ENCODE measurements at places on chromosomes 11 and 22.

DNA sequence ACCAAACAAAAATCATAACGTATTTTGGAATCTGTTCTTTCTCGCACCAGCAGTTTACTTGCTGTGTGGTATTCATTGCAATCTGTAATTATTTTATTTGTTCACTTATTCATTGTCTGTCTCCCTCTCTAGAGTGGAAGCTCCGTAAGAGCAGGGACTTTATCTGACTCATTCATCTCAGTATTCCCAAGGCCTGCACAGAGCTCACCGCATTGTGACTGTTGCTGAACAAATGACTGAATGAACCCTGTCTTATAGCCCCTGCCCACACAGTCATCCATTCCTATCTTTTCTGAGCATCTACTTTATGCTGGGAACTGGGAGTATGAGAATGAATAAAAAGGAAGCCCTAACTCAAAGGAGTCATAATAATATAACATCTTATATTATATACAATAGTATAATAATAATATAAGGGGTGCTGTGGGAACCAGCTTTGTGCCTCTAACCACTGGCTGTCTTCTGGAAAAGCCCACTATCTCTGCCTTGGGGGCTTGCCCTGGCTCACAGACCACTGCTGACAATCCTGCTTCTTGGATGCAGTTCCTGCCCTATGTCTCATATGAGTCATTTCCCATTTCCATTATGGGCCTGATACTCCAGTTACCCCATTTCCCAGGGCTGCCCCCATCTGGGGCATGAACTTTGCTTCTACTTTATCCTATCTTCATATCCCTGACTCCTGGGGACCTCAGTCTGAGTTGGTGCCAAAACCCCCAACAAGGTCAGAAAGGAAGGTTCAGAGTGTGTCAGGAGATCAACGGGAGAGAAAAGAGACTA, 11.0 kb downstream of the XRRA1 start:
- DNase-seq = no peak

GRCh38 chr11:10762913-10763421, 11.9 kb downstream of the CTR9 start:
- DNase-seq = no peak

DNA sequence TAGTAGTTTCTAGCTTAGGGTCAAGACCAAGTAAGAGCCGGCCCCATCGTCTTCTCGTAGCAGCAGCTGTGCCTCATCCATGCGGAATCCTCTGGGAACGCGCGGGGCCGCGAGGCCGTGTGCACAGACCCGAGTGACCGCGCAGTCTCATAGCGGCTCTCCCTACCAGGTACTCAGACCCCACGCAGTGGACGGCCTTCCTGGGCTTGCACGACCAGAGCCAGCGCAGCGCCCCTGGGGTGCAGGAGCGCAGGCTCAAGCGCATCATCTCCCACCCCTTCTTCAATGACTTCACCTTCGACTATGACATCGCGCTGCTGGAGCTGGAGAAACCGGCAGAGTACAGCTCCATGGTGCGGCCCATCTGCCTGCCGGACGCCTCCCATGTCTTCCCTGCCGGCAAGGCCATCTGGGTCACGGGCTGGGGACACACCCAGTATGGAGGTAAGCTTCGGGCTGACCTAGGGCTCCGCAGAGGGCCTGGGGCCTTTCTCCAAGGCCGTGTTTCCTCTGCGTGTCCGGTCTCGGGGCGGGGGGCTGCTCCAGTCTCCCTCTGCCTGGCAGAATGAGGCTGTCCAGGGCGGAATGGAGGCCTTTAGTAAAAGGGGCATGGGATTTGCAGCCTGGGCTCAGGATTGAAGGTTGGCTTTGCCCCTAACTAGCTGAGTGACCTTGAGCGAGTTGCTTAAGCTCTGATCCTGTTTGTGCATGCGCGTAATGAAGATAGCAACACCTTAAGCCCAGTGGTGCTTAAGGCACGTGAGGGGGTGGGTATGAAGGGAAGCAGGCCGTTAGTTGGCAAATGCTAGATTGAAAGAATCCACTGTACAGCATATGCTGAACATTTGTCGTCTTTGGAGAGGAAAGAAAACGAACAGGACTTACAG, 48.9 kb downstream of the ST14 start:
- DNase-seq = no peak

GRCh38 chr11:76234416-76235232, 28.3 kb upstream of the WNT11 start:
- peak; percentile 52 for DNase-seq

DNA sequence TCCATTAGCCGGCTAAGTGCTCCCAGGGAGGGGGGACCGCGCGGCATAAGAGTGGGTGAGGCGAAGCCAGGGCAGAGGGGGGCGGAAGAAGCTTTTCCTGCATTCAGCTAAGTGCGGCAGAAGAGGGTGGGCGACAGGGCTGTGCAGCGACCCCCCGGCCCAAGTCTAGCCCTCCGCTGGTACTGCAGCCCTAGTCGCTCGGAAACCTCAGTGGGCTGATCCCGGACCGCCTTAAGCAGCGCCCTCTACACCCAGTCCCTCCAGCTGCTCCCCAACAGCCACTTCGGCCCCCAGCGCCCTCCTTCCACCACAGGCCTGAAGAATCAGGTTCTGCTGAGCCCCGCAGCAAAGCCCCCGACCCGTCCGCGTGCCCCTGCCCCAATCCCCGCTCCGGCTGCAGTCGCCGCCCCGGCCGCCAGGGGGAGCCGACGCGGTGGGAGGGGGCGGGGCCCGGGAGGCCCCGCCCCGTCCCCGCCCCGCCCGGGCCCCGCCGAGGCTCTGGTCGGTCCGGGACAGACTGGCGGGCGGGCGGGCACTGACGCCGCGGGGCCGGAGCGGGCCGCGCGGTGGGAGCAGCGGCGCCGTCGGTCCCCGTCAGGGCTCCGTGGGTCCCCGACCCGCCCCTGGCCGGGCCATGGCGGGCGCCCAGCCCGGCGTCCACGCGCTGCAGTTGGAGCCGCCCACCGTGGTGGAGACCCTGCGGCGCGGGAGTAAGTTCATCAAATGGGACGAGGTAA, at the start of gene PLCB3:
PLCB3 (plus strand) TSS at position 515 of the 737 bp plus-strand sequence; CDS start at position 635, 120 bp downstream.
- DNase-seq = peak; percentile 74

DNA sequence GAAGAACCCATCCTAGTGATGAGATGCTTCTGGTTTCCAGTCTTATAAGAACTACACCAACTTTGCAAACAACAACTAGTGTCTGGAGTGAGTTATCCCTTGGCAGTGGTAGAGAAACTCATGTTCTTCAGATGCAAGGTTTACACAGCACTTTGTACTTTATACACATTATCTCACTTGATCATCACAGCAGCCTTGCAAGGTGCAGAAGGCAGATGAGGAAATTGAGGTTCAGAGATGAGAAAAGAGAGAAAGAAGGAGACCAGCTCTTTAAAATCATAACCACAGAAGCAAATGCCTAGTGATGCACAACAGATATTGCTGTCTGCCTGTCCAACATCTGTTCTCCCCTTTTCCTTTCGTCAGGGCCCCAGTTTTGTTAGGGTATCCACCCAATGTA, 16.7 kb upstream of the CD44 start:
- DNase-seq = no peak

- DNase-seq = no peak
Observed at GRCh38 chr11:26688701-26689100, 33.2 kb downstream of the SLC5A12 start.

DNA sequence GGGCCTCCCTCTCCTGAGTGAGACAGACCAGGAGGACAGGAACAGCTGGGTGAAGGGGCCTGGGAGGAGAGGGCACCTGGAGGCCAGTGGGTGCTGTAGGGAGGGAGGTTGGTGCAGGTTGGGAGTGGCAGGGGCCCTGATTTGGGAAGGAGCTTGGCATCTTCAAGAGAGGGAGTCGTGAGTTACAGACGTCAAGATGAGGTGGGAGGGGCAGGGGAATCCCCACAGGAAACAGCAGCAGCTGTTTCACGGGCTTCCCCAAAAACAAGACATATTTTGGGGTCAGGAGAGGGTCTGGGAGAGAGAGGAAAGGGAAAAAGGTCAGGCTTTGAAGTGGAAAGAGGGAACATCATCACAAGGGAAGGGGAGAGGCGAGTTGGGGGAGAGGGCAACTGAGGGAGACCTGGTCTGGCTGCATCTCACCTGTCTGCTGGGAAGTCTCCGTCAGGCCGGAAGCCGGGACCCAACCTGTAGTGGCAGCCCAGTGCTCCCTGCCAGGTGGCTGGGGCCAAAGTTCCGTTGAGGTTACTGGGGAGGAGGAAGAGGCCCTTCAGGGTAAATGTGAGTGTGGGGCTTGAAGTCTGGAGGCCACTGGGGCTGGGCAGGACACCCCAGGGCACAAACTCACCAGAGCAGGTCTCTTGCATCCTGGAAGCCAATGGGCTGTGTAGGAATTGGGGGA, 4.4 kb downstream of the NAALADL1 start:
- no peak for DNase-seq

- DNase-seq = peak; percentile 63
Observed at GRCh38 chr11:132126973-132127899, 756.8 kb downstream of the NTM start.

- peak; percentile 64 for DNase-seq
Observed at GRCh38 chr11:12377106-12377823, at the start of gene PARVA. Gene PARVA, plus strand, starts transcription at chr11:12377571. Its CDS starts 77 bp downstream, at chr11:12377648.

DNA sequence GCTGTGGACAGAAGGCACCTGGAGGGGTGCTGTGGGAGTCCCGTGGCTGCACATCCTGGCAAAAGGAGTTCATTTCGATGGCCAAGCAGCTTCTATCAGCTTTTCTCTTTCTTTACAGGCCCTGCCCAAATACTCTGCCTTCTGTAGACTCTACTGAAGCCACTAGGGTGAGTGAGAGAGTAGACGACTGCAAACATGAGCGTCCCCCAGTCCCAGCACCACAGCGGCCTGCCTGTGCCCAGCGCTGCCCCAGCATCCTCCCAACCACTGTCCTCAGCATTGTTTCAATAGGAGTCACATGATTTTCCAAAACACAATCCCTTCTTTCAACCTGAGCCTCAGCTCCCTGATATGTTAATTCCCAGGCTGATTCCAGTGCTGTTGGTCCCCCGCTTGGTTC, 110.0 kb downstream of the KIRREL3 start:
- DNase-seq = no peak

- no peak for DNase-seq
Observed at GRCh38 chr11:69859275-69859934, 40.2 kb upstream of the FGF3 start.

GRCh38 chr11:83643115-83643514, 356.9 kb upstream of the CCDC90B start:
- DNase-seq = no peak

GRCh38 chr11:7665473-7666291, 7.6 kb downstream of the CYB5R2 start:
- DNase-seq = peak; percentile 86

DNA sequence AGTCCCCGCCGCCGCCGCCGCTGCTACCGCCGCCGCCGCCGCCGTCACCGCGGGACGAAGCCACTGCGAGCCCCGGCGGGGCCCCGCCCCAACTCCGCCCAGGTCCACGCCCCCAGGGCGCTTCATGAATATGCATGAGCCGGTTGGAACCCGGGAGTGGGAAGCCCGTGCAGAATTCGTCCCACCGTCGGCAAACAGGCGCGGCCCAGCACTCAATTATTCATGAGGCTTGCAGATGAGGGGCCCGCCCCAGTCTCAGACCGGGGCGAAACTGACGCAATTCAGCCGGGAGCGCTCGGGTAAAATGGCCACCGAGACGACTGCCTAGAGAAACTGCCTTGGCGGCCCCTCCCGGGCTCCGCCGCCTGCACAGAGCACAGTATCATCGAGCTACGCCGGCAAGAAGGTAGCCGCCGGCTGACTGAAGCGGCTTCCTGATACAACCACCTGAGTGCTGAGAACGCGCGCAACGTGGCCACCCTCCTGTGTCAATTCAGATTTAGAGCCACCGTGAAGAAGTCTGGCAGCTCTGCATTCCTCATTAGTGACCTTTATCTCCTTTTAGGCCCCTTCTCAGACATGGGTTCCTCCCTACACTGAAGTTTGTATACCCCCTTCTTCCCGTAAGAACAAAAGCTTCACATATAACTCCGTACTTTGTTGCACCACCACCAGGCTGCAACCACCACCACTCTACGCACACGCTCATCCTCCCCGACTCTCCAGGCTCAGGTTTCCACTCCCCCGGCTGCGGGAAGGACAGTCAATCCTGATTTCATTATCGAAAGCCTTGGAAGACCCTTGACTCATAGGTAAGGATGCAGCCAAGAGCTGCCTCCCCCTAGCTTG, at the start of gene TNKS1BP1:
TNKS1BP1 (minus strand) TSS at position 67 of the 849 bp plus-strand sequence. CDS start 3,067 bp downstream, outside the sequence.
- peak; percentile 99 for DNase-seq
